HT-29 (cell line): ENCODE measurements at places on chromosomes 2 and 18.

- DNase-seq, result peak; percentile 32
These were observed 37.6 kb downstream of the PTPN18 start for GRCh38 chr2:130393318-130393910.

DNA sequence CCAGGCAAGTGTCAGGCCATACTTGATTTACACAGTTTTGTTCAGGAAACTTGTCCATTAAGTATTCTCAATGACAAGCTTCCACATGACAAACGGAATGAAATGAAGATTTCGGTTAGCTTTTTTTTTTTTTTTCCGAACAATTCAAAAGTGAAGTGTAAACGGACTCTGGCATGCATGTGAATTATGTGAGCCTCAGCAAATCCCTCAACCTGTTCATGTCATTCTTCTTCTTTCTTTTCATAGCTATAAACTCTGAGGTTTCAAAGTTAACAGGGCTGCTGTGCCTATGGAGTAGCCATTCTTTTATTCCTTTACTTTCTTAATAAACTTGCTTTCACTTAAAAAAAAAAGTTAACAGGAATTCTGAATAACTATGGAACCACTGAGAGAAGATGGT lies 110.3 kb downstream of the NOL10 start:
- DNase-seq, result no peak

GRCh38 chr2:80852808-80853139 lies 548.2 kb upstream of the LRRTM1 start:
- peak; percentile 41 for DNase-seq

GRCh38 chr2:217208867-217209266 lies 349.0 kb upstream of the TNP1 start:
- no peak for DNase-seq

DNA sequence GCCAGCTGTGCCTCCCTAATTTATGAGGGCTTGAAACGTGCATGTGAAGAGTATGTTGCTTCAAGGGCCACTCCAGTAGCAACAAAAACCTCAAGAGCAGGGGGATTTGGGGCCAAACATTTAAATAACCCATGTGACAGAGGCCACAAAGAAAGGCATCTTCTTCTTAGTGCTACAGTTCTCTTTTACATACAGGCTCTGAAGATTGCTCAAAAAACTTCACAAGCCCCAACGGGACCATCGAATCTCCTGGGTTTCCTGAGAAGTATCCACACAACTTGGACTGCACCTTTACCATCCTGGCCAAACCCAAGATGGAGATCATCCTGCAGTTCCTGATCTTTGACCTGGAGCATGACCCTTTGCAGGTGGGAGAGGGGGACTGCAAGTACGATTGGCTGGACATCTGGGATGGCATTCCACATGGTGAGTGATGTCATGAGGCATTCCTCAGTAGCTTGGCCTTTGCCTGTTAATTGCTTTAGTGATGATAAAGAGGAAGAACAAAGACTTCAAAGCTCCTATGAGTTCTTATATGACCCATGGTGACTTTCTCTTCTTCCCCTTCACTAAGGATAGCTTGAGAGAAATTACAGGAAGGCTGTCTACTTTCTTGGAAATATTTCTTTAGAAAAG lies 40.1 kb downstream of the NRP2 start:
- DNase-seq, result no peak

- DNase-seq, result peak; percentile 70
These were observed 10.3 kb upstream of the CHST10 start for GRCh38 chr2:100427627-100428258.

GRCh38 chr18:38957736-38958135 lies 1392.1 kb upstream of the CELF4 start:
- no peak for DNase-seq

GRCh38 chr2:138964418-138964817 lies 184.2 kb upstream of the NXPH2 start:
- DNase-seq, result no peak

GRCh38 chr2:34907812-34908211 lies 1308.7 kb upstream of the FAM98A start:
- DNase-seq, result peak; percentile 27

DNA sequence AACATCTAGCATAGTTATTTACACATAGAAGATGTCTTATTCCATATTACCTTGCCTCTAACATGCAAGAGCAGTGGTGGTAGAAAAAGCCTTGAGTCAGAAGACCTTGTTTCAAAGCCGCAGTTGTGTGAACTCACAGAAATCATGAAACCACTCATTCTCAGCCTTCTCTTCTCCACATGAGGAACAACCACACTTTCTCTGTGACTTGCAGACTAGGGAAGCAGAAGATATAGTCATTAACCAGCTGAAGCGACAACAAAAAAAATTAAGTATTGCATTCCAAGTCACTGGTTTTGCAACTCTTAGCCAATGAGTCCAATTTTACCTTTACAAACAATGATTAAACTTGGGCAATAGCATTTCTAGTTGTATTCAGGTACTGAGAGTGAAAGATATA lies 19.0 kb downstream of the TWSG1 start:
- DNase-seq, result no peak

DNA sequence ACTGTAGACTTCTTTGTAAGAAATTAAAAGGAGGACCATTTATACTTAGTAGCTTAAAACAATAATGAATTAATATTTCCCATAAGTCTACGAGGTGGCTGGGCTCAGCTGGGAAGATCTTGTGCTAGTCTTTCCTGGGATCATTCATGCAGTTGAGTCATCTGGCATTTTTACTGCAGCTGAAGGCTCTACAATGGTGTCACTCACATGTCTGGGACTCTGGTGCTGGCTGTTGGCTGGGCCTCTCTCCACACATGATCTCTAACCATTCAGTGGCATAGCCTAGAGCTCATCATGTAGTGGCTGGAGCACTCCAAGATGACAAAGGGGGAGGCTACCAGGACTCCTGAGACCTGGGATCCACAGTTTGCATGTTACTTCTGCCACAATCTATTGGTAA lies 35.5 kb downstream of the CLASP1 start:
- DNase-seq, result no peak

DNA sequence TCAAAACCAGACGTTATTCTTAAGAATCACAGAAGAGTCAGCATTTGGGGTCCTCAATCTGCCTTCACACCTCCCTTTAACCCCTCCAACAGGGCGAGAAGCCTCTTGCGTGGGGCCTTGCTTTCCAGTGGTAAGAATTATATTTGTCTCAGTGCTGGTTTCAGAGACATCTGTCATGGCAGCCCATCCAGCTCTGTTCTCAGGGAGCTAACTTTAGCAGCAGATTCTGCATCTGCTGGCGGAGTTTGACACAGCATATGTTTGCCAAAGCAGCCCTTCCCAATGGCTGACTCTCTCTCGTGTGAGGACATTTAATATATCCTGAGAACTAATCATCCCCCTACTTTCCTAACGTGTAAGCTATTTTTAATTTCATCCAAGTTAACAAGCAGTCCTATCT lies 91.5 kb upstream of the BCL11A start:
- DNase-seq, result no peak

DNA sequence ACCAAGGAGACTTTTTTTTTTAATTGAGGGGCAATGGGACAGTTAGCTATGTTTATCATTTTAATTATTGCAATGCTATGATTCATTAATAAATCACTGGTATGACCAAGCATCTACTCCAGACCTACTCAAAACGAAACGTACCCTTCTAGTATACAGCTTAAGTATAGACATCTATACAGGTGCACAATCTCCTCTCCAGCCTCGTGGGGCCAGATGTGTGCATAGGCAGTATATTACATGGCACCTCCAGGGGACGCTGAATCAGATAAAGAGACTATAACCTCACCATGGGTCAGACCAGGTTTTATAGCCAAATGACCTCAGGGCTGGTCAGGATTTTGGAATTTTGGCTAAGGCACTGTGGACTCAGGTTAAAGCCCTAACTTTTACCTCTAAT lies 86.6 kb downstream of the SS18 start:
- DNase-seq, result no peak

- DNase-seq, result no peak
These were observed 17.0 kb downstream of the ARHGAP28 start for GRCh38 chr18:6746386-6746960.

GRCh38 chr18:41765460-41765859 lies 189.6 kb upstream of the PIK3C3 start:
- no peak for DNase-seq

GRCh38 chr18:37222999-37223378 lies 342.6 kb downstream of the CELF4 start:
- DNase-seq, result no peak

GRCh38 chr2:45585267-45585861 lies 25.7 kb downstream of the SRBD1 start:
- DNase-seq, result peak; percentile 58

- peak; percentile 17 for DNase-seq
These were observed 22.6 kb upstream of the BCL2 start for GRCh38 chr18:63342206-63342605.

DNA sequence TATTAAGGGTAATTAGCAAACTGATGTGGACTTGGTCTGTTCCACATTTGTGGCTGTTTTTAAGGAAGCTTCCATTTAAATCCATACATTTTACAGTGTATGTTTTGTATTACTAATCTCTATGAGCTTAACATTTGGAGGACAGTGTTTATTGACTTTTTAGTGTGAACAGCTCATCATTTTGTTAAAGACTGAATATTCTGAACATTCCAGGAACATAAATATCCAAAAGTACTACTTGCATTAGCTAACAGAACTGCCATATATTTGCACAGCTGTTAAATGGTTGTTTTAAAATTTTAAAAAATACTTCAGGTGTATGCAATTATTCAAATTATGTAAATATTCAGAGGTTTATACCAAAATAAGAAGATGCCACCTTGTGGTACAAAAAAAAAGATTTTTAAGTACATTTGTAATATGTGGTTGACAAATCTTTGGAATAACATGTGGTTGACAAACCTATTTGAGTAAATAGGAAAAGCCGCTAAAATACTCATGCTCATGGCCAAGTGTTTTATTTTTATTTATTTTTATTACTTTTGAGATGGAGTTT lies 439.7 kb upstream of the FANCL start:
- peak; percentile 3 for DNase-seq

DNA sequence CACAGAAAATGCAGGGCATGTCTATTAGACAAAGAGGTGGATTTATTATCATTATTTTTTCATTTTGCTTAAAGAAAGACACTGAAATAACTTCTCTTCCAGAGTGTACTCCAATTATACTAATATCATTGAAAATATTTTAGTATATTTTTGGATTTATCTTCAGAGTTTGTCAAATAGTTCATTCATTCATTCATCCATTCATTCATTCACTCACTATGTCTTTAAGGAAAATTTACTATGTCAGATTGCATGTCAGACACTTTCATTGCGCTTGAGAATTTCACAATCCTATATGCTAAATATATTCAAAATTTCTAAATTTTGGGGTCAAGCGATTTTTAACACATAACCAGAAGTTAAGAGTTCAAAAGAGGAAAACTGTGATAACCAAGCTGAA lies 479.1 kb downstream of the ZEB2 start:
- no peak for DNase-seq

DNA sequence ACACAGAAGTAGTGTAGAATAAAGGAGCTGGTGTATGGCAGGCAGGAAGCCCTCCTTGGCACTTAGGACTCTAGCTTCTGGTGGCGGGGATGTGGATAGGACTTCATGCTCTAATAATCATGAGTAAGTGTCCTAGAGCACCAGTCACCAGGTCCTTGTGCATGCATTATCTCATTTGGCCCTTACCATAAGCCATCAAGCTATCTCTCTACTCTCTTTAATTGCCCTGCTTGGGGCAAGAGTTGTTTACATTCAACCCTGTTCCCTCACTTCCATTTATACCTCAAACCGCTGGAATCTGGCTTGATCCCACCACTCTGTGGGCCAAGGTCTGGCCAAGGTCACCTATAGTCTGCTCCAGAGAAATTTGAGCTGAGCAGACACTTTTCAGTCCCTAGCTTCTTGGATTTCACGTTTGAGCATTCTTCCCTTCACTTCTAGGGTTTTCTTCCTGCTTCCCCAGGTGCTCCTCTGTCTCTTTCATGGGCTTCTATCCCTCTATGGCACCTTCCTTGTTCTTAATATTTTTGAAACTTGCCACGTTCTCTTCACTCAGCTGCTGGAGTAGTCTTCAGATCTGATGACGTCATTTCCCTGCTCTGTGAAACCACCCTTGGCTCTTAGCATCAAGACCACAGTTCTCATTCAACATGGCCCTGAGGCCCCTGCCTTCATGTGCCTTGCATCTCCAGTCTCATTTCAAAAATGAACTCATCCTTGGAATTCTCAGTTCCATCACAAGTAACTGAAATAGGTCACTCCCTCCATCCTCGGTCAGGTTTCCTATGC lies 94.9 kb upstream of the GATA6 start:
- no peak for DNase-seq

DNA sequence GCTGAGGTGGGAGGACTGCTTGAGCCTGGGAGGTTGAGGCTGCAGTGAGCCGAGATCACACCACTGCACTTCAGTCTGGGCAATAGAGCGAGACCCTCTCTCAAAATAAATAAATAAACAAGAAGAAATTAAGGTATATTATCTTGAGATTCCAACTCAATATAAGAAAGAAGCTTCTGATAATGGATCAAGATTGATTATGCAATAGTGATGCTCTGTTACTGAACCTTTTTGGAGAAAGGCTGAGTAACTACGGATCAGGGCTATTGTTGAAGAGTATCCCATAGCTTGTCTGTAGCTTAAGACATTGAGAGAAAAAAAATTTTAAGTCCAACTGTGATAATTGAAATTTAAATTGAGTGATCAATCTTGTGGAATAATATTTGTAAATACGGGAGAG lies 17.7 kb downstream of the GULP1 start:
- DNase-seq, result no peak

DNA sequence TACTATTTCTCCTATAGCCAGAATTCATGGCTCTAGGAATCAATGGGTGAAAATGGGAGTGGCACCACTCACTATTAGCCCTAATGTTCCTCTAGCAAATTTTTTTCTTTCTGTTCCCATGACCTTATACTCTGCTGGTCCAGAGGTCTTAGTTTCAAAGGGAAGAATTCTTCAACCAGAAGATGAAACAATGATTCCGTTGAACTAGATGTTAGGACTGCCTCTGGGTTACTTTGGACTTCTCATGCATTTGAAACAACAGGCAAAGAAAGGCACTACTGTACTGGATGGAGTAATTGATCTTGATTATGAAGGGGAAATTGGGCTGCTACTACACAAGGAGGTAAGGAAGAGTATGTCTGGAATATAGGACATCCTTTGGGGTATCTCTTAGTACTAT lies 18.6 kb upstream of the ADCYAP1 start:
- DNase-seq, result no peak

GRCh38 chr2:229779650-229780049 lies 65.3 kb upstream of the DNER start:
- DNase-seq, result no peak

GRCh38 chr2:68905116-68905515 lies 33.9 kb upstream of the BMP10 start:
- DNase-seq, result no peak

DNA sequence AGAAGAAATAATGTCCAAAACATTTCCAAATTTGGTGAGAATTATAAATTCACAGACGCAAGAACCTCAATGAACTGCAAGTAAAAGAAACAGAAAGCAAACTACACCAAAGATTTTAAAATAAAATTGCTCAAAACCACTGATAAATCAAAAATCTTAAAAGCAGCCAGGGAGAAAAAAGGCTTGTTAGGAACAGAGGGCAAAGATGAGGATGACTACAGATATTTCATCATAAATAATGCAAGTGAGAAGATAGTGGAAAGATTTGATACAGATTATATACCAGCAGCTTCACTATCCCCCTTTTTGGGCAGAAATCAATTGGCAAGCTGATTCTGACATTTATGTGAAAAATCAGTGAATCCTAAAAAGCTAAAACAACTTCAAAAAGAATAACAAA lies 10.3 kb upstream of the ASXL3 start:
- DNase-seq, result no peak
